Suprapubic skin (tissue), 4 donors: ENCODE measurements at places on chromosomes 16 and 17. TPM values are rescaled to one million over a fixed set of nuclear protein-coding genes. Genes with fewer than 3 reads are reported as not detected.

Gene CCL2
- total RNA-seq = 7.1 TPM

DNA sequence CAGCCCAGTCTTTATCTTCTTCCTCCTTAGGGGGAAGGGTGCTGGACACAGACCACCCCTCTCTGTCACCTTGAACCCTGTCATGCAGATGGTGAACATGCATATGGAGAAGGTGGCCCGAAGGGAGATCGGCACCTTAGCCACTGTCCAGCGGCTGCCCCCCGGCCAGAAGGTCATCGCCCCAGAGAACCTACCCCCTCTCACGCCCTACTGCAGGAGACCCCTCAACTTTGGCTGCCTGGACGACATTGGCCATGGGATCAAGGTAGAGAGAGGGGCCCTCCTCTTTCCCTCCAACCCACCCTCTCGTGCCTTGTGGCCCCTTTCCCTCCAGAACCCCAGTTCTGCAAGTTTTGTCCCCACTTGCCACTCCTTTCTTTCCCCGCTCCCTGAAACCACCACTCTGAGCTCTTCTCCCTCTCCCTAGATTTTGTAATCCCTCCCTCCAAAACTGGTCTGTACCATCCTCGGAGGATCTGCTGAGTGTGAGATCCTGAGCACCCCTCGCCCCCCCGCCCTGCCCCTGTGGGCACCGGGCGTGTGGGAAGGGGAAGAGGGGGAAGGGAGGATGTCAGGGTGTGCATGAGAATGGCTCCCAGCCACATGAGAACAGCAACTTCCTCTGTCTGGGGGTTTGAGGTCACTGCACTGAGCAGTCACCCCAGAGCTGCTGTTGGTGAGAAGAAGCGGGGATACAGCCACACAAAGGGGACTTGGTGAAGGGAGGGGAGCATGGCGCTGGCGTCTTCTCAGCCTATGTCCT lies 7.3 kb downstream of the ABI3 start:
- peaks cover 20% of the 10 kb centered on the region for H3K4me1 ChIP-seq
- DNase-seq = no peak
- H3K27me3 ChIP-seq = peaks cover 41% of the 10 kb centered on the region
- no peaks in the 10 kb centered on the region for H3K36me3 ChIP-seq
- H3K27ac ChIP-seq = no peak overlapping the region

GRCh38 chr17:40598619-40599467 lies 33.6 kb upstream of the CCR7 start:
- no peaks in the 10 kb centered on the region for H3K36me3 ChIP-seq
- no peaks in the 10 kb centered on the region for H3K27me3 ChIP-seq
- H3K4me3 ChIP-seq = no peak overlapping the region
- no peaks in the 10 kb centered on the region for H3K4me1 ChIP-seq
- peak overlapping the region; percentile 45 for H3K27ac ChIP-seq

DNA sequence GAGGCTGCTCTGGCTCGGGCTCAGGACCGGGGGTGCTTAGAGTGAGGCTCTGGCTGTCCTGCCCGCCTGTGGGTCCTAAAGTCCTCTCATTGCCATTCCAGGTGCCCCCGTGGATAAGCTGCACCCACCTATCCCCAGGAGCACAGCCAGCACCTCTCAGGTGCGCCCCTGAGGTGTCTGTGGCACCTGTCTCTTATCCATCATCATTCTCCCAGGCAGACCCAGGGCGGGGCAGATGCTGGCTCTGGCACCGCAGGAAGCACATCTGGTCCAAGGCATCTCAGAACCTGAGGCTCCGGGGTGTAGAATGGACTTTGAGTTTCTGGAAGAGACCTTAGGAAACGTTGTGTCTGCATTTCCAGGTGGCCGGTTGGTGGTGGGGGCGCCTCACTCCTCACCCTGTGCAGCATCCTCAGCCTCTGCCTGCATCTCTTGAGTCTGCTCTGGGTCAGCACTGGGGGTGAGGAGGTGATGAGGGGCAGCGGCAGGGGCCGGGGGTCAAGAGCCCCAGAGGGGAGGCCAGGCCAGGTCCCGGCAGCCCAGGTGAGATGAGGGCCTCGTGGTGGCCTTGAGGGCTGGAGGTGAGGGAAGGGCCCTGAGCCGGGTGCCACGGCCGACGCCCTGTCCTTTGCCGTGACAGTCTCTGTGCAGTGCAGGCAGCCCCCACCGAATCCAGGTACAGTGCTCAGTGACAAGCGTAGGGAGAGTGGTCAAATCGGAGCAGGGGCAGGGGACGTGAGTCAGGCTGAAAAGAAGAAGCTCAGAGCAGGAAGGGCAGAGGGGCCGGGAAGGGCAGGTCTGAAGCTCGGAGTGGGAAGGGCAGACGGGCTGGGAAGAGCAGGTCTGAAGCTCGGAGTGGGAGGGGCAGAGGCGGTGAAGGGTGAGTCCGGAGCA lies 173.5 kb downstream of the NPIPB11 start:
- H3K27ac ChIP-seq = no peak overlapping the region
- H3K36me3 ChIP-seq = no peaks in the 10 kb centered on the region
- H3K4me3 ChIP-seq = no peak overlapping the region
- no peaks in the 10 kb centered on the region for H3K27me3 ChIP-seq
- H3K4me1 ChIP-seq = peaks cover 7% of the 10 kb centered on the region
- DNase-seq = no peak

GRCh38 chr16:31507617-31507928 lies 618 bp downstream of the RUSF1 start:
- peaks cover 31% of the 10 kb centered on the region for H3K4me1 ChIP-seq
- H3K36me3 ChIP-seq = peaks cover 6% of the 10 kb centered on the region
- H3K27ac ChIP-seq = peak overlapping the region; percentile 89

Gene CLDN7
- 7.7 TPM for total RNA-seq

DNA sequence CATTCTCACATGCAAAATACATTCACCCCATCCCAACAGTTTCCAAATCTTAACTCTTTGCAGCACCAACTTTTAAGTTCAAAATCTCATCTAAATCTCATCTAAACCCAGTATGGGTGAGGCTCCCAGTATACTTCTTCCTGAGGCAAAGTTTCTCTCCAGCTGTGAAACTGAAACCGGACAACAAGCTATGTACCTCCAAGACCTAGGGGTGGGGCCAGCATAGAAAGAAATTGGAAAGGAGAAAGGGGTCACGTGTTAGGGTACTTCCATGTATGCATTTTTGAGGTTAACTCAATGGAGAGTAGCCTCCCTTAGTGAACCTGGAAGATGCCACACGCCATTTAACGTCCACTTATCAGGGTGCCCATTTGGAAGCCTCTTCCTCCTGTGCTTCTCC lies 23.9 kb upstream of the LRRC75A start:
- no peak overlapping the region for H3K27ac ChIP-seq
- DNase-seq = peak; percentile 3
- no peaks in the 10 kb centered on the region for H3K36me3 ChIP-seq
- peaks cover 8% of the 10 kb centered on the region for H3K27me3 ChIP-seq

Gene ANKRD40CL
- total RNA-seq = not detected

DNA sequence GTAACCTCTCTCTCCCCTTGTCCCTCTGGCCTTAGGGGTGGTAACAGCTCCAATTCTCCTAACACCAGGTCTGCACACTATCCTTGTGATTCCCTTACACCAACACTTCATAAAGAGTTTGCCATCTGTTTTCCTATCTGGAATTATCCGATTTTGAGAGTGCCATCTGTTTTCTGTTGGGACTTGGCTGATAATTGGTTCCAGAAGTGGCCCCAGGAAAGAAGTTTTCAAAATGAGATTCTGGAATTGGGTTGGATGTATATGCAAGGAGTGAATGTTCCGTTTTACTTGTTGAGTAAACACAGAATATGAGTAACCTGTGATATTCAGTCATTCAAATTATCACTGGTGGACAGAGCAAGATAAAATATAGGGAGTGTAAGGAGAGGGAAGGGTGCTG lies 134.1 kb upstream of the HS3ST3A1 start:
- no peak overlapping the region for H3K27ac ChIP-seq
- no peaks in the 10 kb centered on the region for H3K4me1 ChIP-seq
- DNase-seq = no peak
- no peaks in the 10 kb centered on the region for H3K27me3 ChIP-seq

GRCh38 chr17:74641224-74641957 lies 17.9 kb upstream of the CD300E start:
- H3K27me3 ChIP-seq = peaks cover 10% of the 10 kb centered on the region
- H3K4me1 ChIP-seq = no peaks in the 10 kb centered on the region
- H3K36me3 ChIP-seq = no peaks in the 10 kb centered on the region

GRCh38 chr16:78903237-78903636 lies 697.3 kb downstream of the MAF start:
- H3K27ac ChIP-seq = no peak overlapping the region
- H3K27me3 ChIP-seq = no peaks in the 10 kb centered on the region
- no peaks in the 10 kb centered on the region for H3K36me3 ChIP-seq
- DNase-seq = no peak

GRCh38 chr16:85570735-85571562 lies 42.2 kb upstream of the GSE1 start:
- H3K27ac ChIP-seq = peak overlapping the region; percentile 75
- no peaks in the 10 kb centered on the region for H3K27me3 ChIP-seq
- H3K4me3 ChIP-seq = no peak overlapping the region
- no peak for DNase-seq

DNA sequence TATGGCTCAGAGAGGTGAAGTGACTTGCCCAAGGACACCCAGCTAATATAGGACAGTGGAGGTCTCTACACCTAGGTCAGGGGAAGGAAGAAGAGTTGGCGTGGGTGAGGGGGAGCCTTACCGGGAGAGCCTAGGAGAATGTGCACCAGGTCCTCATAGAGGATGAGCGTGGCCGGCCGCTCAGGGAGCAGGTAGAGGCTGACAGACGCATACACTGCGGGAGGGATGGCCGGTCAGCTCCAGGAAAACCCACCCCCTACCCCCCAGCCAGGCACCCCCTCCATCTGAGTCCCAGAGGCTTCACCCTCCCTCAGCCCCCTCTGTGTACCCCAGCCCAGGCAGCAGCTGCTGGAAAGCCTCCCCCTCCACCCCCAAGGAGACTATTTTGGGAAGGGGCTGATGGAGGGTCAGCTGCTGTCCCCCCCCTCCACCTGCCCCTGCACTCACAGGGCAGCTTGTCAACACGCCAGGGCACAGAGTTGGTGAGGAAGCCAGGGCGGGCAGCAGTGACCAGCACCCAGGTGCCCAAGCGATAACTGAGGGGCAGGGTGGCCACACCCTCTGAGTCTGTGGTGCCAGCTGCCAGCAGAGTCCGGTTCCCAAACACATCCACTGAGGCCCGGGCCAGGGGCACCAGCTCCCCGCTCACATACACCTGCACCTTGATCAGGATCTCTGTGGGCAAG lies 4.1 kb downstream of the FAM171A2 start:
- no peak overlapping the region for H3K27ac ChIP-seq
- no peaks in the 10 kb centered on the region for H3K36me3 ChIP-seq
- H3K4me3 ChIP-seq = no peak overlapping the region

DNA sequence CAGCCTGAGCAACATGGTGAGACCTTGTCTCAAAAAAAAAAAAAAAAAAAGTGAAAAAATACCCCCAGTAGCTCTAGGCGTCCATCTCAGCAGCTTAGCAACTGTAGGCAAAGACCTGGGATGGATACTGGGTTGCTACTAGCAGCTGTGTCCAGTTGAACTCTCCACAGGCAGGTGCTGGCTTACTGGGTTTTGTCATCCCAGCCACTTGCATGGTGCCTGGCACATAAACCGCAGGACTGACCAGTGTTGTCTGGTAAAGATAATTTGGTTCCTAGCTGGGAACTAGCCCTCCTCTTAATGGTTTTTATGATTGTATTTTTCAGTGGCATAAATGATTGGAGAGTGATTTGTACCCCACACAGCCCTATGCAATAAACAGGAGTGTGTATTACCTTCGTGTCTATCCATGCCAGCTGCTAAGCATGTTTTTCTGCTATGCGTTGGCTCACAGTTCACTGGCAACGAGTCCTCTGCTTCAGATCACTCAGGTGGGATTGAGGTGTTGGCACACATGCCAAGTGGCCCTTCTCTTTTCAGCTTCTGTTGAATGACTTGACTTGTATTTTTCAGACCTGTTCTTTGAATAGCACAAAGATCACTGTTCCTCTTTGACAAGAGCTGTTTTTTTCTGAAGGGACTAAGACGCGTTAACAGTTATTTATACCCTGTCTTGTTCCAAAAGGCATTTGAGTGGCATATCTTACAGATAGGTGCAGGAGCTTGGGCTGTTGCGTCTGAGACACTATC lies 352.9 kb downstream of the SNX29 start:
- DNase-seq = no peak
- no peak overlapping the region for H3K27ac ChIP-seq
- H3K4me3 ChIP-seq = no peak overlapping the region
- H3K4me1 ChIP-seq = no peaks in the 10 kb centered on the region
- no peaks in the 10 kb centered on the region for H3K36me3 ChIP-seq

Gene HBQ1
- total RNA-seq = not detected

Gene PHF23
- total RNA-seq = 33.6 TPM

- H3K4me3 ChIP-seq = no peak overlapping the region
- no peaks in the 10 kb centered on the region for H3K36me3 ChIP-seq
- no peak overlapping the region for H3K27ac ChIP-seq
Measured at GRCh38 chr16:5298202-5298601, 200.6 kb upstream of the EEF2KMT start.

DNA sequence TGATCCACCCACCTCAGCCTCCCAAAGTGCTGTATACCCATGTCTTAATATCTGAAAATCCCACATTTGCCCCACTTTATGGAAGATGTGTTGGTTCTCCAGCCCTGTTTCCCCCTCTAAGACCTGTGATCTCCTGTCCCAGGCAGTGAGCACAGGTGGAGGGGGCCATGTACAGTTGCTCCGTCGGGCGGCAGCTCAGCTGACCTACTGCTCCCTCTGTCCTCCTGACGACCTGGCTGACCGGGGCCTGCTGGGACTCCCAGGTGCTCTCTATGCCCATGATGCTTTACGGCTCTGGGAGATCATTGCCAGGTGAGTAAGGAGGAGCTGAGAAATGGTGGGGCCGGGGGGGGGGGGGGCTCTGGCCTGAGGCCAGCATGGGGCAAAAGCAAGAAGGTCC lies 6.7 kb upstream of the RNASEK start:
- H3K27ac ChIP-seq = no peak overlapping the region
- H3K4me1 ChIP-seq = peaks cover 14% of the 10 kb centered on the region
- H3K36me3 ChIP-seq = peaks cover 37% of the 10 kb centered on the region
- H3K27me3 ChIP-seq = no peaks in the 10 kb centered on the region
- no peak for DNase-seq

DNA sequence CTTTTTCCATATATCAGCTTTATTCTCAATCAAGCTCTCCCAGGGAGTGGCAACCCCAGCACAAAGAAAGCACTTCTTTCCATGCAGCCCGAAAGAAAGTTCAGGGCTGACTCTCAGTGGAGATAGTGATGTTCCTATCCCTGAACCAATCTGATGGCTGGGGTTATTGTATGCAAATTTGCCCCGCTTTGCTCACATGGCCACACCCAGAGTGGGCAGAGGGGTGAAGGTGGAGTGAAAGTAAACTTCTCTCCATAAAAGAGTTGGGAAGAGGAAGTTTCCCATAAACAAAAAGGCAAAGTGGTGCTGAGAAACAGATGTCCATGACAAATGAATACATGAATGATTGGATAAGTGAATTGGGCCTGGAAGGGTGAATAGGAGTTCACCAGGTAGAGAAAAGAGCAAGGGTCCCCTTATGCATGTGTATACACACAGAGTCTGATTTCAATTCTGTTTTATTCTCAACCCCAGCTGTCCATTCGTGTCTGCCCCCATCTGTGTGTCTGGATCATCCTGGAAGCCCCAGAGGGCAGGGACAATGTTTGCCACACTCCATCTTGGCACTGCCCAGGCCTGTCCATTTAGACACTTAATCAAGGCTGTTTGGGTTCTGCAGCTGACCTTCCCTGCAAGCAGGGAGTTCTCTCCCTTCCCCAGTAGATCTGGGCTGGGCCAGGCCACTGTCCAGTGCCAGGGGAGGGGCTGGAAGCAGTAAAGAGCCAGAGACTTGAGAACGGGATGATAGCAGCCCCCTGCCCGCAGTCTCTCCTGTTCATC lies 14.1 kb upstream of the NGFR start:
- peaks cover 75% of the 10 kb centered on the region for H3K27me3 ChIP-seq
- peaks cover 4% of the 10 kb centered on the region for H3K4me1 ChIP-seq
- no peak overlapping the region for H3K27ac ChIP-seq
- no peaks in the 10 kb centered on the region for H3K36me3 ChIP-seq
